ENCODE measurements at places on chromosomes 3 and 15.

GRCh38 chr3:105369500-105370371, 3.0 kb downstream of the ALCAM start:
- H3K4me1 ChIP-seq: peaks cover 40% of the 10 kb centered on the region
- peak overlapping the region; percentile 63 for H3K4me3 ChIP-seq
- no peaks in the 10 kb centered on the region for H3K36me3 ChIP-seq
- peaks cover 49% of the 10 kb centered on the region for H3K27me3 ChIP-seq
- H3K27ac ChIP-seq: peak overlapping the region; percentile 83

DNA sequence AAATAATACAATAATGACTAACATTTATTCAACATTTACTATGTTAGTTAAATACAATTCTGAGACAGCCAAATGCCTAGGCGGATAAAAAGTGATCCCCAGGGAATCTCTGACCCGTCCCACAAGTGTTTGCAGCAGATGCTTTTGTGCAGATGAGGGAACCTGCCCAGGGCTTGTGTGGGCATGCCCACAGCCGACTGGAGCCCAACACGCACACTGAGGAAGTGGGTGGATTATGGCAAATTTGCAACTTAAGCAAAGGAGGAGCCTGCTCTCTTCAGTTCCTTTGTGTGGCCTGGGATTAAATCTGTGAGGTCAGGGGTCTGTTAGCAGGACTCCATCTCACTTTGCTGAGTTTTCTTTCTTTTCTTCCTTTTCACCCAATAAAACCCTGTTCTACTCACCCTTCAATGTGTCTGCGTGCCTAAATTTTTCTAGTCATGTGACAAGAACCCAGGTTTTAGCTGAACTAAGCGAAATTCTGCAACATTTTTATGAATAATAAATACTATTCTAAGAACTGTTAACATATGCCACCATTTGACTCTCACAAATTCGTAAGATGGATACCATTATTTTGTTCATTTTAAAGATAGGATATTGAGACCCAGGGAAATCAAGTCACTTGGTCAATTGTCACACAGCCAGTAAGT, 13.9 kb upstream of the RTP1 start:
- H3K4me3 ChIP-seq: no peak overlapping the region
- H3K27ac ChIP-seq: no peak overlapping the region
- no peaks in the 10 kb centered on the region for H3K27me3 ChIP-seq
- no peaks in the 10 kb centered on the region for H3K36me3 ChIP-seq
- no peaks in the 10 kb centered on the region for H3K4me1 ChIP-seq

GRCh38 chr3:156674911-156675829, 780 bp downstream of the TIPARP start:
- peak overlapping the region; percentile 90 for H3K27ac ChIP-seq
- H3K27me3 ChIP-seq: no peaks in the 10 kb centered on the region
- H3K4me3 ChIP-seq: peak overlapping the region; percentile 80
- H3K4me1 ChIP-seq: peaks cover 20% of the 10 kb centered on the region
- no peak for DNase-seq
- H3K36me3 ChIP-seq: peaks cover 9% of the 10 kb centered on the region

- no peaks in the 10 kb centered on the region for H3K27me3 ChIP-seq
- H3K4me3 ChIP-seq: no peak overlapping the region
- no peak overlapping the region for H3K27ac ChIP-seq
These were observed 24.2 kb upstream of the BUB1B start for GRCh38 chr15:40136470-40137302.

- peak overlapping the region; percentile 24 for H3K4me3 ChIP-seq
- peaks cover 24% of the 10 kb centered on the region for H3K27me3 ChIP-seq
- no peak for DNase-seq
These were observed 65.7 kb upstream of the HES1 start for GRCh38 chr3:194070220-194070633.

- no peaks in the 10 kb centered on the region for H3K4me1 ChIP-seq
- H3K27ac ChIP-seq: no peak overlapping the region
- no peaks in the 10 kb centered on the region for H3K36me3 ChIP-seq
- DNase-seq: no peak
- H3K27me3 ChIP-seq: peaks cover 3% of the 10 kb centered on the region
These were observed 20.9 kb downstream of the TBC1D21 start for GRCh38 chr15:73894133-73894814.

DNA sequence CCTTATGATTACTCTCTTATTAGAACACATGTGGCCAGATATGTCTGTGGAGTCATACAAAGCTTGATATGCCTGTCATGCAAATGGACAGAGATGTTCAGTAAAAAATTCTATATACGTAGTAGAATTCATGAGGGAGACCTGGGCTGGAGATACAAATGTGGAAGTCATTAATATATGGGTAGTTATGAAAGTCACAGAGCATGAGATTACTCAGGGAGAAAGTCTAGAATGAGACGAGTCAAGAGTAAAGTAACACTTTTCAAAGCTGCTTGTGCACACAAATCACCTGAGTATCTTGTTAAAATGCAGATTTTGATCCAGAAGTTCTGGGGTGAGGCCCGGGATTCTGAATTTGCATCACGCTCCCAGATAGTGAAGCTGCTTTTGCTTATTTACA, 28.4 kb downstream of the OXSM start:
- H3K4me1 ChIP-seq: no peaks in the 10 kb centered on the region
- no peak for DNase-seq
- H3K27me3 ChIP-seq: no peaks in the 10 kb centered on the region
- H3K27ac ChIP-seq: no peak overlapping the region
- no peaks in the 10 kb centered on the region for H3K36me3 ChIP-seq

GRCh38 chr3:129940086-129940485, 34.4 kb upstream of the TRH start:
- H3K4me1 ChIP-seq: no peaks in the 10 kb centered on the region
- H3K36me3 ChIP-seq: no peaks in the 10 kb centered on the region
- no peak overlapping the region for H3K27ac ChIP-seq
- DNase-seq: no peak
- no peak overlapping the region for H3K4me3 ChIP-seq
- no peaks in the 10 kb centered on the region for H3K27me3 ChIP-seq

DNA sequence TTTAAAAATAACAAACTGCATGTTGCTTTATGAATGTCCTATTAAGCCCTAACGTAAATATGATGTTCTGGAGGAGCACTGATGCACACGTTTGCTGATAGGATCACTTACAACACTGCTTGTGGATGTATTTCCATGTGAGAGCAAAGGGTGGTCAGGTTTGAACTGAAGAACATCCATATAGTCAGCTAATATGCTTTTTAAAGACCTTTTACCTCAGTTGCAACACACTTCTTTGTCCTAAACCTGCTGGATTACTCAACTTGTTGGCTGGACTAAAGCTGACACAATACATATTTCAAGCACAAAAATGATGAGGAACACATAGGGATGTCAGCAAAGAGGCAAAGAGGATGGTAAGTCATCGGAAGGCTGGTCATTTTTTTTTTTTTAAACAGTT, 186.6 kb downstream of the TIGIT start:
- H3K27me3 ChIP-seq: no peaks in the 10 kb centered on the region
- H3K4me3 ChIP-seq: no peak overlapping the region
- no peaks in the 10 kb centered on the region for H3K4me1 ChIP-seq
- no peaks in the 10 kb centered on the region for H3K36me3 ChIP-seq
- DNase-seq: no peak
- H3K27ac ChIP-seq: no peak overlapping the region

GRCh38 chr3:158801201-158801600, 653 bp upstream of the MFSD1 start:
- H3K27ac ChIP-seq: peak overlapping the region; percentile 47
- peaks cover 10% of the 10 kb centered on the region for H3K36me3 ChIP-seq
- peaks cover 18% of the 10 kb centered on the region for H3K27me3 ChIP-seq
- DNase-seq: peak; percentile 7

DNA sequence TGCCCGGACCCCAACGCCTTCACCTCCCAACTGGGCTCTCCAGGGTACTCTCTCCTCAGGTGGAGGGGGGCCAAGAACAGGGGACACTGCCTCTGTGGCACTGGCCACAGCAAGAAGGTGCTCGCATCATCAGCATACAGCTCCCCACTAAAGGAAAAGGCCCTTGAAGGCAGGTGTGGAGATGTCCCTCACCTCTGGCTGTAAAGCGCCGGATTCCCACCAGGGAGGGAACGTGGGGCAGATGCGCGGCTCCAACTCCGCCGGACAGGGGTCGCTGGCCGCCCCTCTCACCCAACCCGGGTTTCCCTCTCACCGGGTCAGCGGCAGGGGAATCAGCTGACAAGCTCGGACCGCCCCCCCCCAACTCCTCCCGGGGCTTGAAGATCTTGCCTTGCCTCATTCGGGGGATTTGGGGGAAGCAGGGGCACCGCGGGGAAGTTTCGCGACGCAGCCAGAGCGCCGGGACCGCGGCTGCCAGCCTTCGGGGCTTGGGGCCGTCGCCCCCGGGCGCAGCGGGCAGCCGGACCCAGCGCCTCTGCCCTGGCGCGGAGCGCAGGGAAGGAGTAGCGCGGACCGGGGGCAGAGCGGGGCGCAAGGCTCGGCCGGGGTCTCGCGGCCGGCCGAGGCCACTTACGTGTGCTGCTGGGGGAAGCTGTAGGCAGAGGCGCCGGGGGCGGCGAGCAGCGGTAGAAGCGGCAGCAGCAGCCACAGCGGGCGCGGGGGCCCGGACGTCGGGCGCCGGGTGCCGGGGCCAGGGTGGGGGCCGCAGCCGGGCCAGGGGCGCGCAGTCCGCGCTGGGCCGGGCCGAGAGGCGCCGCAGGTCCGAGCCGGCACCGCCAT, 630 bp downstream of the CACNA2D2 start:
- DNase-seq: no peak
- H3K36me3 ChIP-seq: no peaks in the 10 kb centered on the region
- no peaks in the 10 kb centered on the region for H3K4me1 ChIP-seq
- H3K27ac ChIP-seq: no peak overlapping the region

GRCh38 chr15:69045802-69046201, 31.3 kb downstream of the NOX5 start:
- DNase-seq: no peak
- H3K4me1 ChIP-seq: no peaks in the 10 kb centered on the region
- no peaks in the 10 kb centered on the region for H3K36me3 ChIP-seq
- no peak overlapping the region for H3K4me3 ChIP-seq

- DNase-seq: no peak
- H3K27me3 ChIP-seq: no peaks in the 10 kb centered on the region
- H3K4me1 ChIP-seq: no peaks in the 10 kb centered on the region
- no peak overlapping the region for H3K27ac ChIP-seq
- H3K4me3 ChIP-seq: no peak overlapping the region
These were observed 348.8 kb downstream of the ROBO1 start for GRCh38 chr3:79418855-79419621.

DNA sequence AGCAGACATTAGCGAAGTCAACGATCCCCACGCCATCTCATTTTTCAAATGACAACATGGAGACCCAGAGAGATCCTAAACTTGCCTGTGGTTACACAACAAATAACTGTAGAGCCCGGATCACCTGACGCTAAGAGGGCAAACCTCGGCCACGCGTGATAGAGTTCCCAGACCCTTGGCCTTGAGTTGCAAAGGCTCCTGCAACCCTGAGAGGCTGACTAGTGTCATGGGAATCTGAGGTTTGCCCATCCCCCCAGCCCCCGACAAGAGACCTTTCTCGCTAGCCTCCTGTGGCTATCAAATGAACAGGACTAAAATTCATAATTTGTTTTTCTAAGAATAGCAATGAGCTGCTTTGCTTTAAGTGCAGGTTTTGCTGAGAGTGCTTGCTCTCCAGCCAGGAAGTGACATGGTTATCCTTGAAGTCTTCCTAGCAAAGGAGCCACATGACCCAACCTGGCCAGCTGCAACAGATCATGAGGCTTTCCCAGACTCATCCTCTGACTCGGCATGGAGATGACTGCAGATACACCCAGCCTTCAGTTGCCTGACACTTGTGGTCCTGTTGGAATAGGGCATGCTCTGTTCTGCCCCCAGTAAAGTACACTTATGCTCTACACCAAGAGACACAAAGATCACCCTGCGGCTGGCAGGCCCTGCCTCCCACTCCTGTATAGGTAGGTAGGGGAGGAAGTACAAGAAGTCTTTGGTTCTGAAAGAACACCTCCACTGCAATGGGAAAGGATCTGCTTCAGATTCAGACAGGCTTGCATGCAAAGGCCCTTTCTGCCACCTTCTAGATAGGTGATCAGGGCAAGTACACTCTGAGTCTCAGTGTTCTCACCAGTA, 36.0 kb downstream of the MCF2L2 start:
- H3K27me3 ChIP-seq: no peaks in the 10 kb centered on the region
- H3K4me3 ChIP-seq: no peak overlapping the region
- H3K4me1 ChIP-seq: peaks cover 8% of the 10 kb centered on the region
- no peak for DNase-seq

GRCh38 chr3:58178528-58179234, 32.1 kb downstream of the DNASE1L3 start:
- no peak overlapping the region for H3K27ac ChIP-seq
- no peaks in the 10 kb centered on the region for H3K27me3 ChIP-seq
- H3K36me3 ChIP-seq: no peaks in the 10 kb centered on the region
- H3K4me3 ChIP-seq: no peak overlapping the region
- DNase-seq: no peak
- peaks cover 36% of the 10 kb centered on the region for H3K4me1 ChIP-seq

DNA sequence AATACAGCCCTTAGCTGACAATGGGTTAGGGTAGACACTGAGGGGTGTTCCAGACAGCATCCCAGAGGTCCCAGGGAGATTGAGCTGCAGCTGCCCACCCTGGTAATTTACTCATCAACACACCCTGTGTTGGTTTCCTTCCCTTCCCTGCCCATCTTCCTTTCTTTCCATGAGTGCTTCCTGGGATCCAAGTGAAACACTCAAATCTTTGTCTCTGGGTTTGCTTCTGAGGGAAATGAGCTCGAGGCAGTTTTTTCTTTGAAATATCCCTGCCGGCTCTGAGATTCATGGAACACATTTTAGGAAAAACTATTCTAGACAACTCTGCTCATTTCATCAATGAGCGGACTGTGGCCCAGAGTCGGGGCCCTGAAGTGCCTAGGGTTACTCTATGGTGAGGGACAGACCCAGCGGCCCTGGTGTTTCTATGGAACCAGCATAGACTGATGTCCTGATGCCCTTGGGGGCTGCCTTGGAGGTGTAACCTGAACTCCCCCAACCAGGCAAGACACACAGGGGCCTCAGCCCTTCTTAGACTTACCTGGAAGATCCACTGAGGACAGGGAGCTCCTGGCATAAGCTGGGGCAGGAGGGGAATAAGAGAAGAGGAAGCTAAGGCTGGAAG, 14.9 kb upstream of the CSRNP1 start:
- no peaks in the 10 kb centered on the region for H3K27me3 ChIP-seq
- H3K36me3 ChIP-seq: no peaks in the 10 kb centered on the region
- H3K4me3 ChIP-seq: no peak overlapping the region
- no peak overlapping the region for H3K27ac ChIP-seq
- no peak for DNase-seq
- H3K4me1 ChIP-seq: no peaks in the 10 kb centered on the region

GRCh38 chr3:27681249-27681748, 40.8 kb downstream of the EOMES start:
- H3K4me3 ChIP-seq: no peak overlapping the region
- peak overlapping the region; percentile 48 for H3K27ac ChIP-seq
- no peaks in the 10 kb centered on the region for H3K27me3 ChIP-seq
- H3K36me3 ChIP-seq: no peaks in the 10 kb centered on the region

- no peaks in the 10 kb centered on the region for H3K36me3 ChIP-seq
- H3K27ac ChIP-seq: no peak overlapping the region
- DNase-seq: no peak
These were observed 835.4 kb upstream of the NR2F2 start for GRCh38 chr15:95494971-95495541.

All from thymus (tissue), 14 donors.